Kasumi-1 (cell line): ENCODE measurements at places on chromosomes 3 and 15.

DNA sequence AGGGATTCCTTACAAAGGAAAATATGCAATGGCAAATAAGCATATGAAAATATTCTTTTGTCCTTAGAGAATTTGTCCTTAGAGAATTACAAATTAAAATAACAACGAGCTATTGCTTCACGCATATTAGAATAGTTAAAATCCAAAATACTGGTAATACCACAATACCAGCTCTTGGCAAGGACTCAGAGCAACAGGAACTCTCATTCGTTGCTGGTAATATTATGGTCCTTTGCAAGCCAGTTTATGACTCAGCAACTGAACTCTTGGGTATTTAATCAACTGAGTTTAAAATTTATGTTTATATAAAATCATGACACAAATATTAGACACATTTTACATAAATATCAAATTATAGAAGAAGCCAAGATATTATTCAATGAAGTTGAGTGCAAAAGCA is 1730.4 kb downstream of the SI start:
- no peak for DNase-seq

- no peak for DNase-seq
Measured at GRCh38 chr3:5068531-5069050, 53.5 kb upstream of the ARL8B start.

GRCh38 chr3:67981077-67981476 is 326.7 kb upstream of the SUCLG2 start:
- no peak for DNase-seq

DNA sequence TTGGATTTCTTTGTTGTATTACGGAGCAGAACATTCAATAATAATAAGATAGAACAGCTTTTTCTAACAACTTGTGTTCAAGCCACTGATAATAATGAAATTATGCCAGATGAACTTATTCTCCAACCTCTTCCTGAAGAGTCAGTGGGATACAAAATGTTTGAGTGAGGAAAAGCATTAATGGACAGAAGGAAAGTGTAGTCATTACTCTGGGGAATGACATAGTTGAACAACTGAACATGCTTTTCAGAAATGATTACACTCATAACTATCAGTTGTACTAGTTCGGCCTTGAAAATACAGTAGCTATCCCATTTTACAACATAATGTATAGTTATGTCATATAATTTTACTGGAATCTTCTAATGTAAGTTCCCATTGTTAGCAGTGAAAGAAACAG is 55.9 kb downstream of the ALCAM start:
- no peak for DNase-seq

- no peak for DNase-seq
Measured at GRCh38 chr3:189419683-189420082, 211.5 kb upstream of the TP63 start.

GRCh38 chr3:195061756-195062655 is 209.0 kb downstream of the XXYLT1 start:
- DNase-seq = no peak

DNA sequence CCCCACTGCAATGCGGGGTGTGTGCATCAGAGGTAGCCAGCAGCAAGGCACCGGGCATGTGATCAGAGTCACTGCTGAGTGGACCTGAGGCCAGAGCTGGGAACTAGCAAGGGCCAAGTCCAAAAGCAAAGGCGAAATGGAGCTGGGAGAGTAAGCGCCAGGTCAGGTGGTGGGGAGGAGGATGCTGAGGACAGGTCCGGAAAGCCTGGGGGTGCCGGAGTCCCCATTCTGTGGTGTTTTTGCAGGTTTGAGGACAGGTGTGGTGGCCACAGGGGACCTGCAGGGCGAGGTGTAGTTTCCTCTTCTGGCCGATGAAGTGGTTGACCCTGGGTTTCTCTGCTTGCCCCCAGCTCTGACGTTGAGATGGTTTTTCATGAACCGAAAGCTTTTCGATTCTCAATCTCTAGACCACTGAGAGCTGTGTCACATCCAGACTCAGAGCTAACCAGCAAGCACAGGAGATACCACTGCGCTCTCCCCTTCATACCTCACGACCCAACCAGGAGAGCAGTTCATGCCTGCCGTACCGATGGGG is 35.0 kb upstream of the HES1 start:
- no peak for DNase-seq

DNA sequence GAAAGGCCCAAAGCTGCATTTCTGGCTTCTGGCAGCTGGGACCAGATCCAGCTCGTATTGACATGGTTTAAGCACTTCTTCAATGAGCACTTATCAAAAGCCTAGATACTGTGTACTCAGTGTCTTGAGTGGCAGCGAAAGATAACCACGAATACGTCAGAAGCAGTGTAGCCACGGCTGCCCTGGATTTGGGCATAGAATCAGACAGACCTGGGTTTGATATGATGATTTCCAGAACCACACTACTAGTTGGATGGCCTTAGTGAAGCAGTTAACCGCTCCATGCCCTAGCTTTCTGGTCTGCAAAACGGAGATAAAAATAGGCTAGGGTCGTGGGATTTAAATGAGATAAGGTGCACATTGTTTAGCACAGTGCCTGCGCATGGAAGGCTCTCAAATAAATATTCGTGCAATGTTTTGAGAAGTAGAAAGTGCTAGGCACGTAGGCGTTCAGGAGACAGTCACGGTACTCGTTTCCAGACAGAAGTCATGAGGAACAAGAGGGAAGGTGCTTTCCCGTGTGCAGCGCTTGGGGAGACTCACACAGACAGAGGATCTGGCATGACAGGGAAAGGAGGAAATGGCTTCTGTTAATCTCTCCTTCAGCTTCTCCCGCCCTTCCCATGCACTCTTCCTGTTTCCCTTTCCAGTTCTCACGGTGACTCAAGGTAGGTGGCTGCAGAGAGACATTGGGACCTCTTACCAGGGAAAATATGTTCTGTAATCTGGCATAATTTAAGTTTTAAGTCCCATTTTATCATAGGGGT is 70.3 kb downstream of the CCNL1 start:
- no peak for DNase-seq

DNA sequence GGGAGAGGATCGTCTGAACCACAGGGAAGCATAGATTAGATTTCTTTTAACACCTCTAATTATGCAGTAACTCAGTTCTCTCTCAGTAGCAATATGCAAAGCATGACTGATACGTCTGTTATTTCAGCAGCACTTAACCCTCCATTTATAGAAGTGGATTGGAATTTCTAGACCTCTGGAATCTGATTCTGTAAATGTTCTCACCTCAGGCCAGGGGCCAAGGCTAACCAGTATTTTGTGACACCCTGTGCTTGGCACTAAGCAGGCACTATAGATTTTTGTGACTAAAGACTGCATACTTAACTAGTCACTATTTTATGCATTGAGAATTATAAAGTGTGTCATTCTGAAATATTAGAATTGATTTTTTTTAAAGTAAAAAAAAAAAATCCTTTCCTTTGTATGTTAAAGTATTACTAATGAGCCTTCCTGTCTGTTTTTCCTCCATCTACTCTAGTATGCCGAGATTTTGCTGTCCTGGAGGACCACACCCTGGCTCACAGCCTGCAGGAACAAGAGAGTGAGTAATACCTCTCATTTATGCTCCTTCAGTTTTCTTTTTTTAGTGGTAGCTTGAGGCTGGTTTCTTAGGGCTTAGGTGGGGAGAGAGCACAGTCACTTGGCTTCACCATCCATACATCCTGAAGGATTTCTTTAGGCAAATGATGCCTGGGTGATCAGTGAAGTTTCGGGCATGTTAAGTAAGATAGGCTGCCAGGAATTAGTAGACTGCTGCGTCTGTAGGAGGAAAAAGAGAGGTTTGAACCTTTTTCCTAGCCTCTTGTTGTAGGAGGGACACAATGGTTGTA is 26.5 kb upstream of the UTS2B start:
- DNase-seq = no peak
